ENCODE measurements at places on chromosomes 4 and X. TPM values are rescaled to one million over a fixed set of nuclear protein-coding genes. Genes with fewer than 3 reads are reported as not detected.
A peak's percentile ranks its signal among the peaks of the same experiment; 100 is the strongest.

DNA sequence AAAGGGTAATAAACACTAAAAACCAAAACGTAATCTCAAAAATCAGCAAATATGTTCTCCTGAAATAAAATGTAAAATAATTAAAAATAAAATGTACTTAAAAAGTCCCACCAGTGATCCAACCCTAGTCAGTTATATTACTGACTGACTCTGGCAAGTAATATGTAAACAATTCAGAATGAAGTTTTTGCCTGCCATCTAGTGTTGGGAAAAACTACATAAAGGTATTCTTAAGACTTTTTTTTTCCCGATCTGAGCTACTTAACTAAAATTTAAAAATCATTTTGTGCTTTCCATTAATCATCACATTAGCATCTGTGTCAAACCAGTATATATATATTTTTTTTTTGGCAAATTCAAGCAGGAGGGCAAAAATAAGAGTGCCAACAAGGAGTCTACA lies 24.0 kb downstream of the RCHY1 start:
- H3K36me3 ChIP-seq = peaks cover 11% of the 10 kb centered on the region
- H3K27ac ChIP-seq = no peak overlapping the region
- H3K4me1 ChIP-seq = no peaks in the 10 kb centered on the region

DNA sequence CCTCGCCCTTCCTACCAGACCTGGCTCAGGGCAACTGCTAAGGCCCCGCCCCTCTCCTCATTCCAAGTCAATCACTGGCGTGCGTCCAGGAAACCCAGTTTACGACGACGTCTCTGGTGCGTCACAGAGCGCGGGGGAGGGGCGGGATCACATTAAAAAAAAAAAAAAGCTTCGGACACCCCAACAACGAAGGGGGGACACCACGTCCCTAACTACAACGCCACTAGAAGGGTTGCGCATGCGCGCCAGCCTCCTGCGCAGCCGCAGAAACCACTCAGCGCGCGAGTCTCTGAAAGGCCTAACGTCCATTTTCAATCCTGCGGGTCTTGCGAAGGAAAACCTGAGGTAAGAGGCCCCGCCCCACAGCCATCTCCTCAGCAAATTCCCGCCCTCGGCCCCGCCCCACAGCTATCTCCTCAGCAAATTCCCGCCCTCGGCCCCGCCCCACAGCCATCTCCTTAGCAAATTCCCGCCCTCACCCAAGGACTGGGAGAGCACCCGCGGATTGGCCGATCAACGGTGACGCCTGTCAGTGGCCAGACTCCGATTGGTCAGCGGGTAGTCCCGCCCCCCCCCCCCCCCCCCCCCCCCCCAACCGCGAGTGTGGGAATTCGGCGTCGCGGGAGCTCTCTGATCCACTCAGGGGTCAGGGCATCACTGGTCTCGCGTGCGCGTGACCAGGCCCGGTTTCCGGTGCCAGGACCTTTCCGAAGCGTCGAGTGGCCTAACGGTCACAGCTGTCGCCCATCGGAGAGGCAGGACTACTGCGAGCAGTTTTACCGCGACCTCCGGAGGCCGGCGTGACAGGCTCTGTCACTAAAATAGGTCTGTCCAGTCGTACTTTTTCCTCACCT lies at the start of gene SCML1:
Gene SCML1, plus strand, starts transcription at position 638 of the 854 bp plus-strand sequence. CDS start 6,694 bp downstream, outside the sequence.
- peak; percentile 96 for DNase-seq
- no peaks in the 10 kb centered on the region for H3K27me3 ChIP-seq
- H3K36me3 ChIP-seq = no peaks in the 10 kb centered on the region
- H3K27ac ChIP-seq = peak within 1 kb of the TSS; percentile 75

The ASMTL gene
- total RNA-seq = 21.6 TPM

The TRIML1 gene
- not detected for total RNA-seq

The PWWP3B gene
- total RNA-seq = 0.15 TPM
